DMS53 (cell line): ENCODE measurements at places on chromosomes 4 and X.
A peak's percentile ranks its signal among the peaks of the same experiment; 100 is the strongest.

DNA sequence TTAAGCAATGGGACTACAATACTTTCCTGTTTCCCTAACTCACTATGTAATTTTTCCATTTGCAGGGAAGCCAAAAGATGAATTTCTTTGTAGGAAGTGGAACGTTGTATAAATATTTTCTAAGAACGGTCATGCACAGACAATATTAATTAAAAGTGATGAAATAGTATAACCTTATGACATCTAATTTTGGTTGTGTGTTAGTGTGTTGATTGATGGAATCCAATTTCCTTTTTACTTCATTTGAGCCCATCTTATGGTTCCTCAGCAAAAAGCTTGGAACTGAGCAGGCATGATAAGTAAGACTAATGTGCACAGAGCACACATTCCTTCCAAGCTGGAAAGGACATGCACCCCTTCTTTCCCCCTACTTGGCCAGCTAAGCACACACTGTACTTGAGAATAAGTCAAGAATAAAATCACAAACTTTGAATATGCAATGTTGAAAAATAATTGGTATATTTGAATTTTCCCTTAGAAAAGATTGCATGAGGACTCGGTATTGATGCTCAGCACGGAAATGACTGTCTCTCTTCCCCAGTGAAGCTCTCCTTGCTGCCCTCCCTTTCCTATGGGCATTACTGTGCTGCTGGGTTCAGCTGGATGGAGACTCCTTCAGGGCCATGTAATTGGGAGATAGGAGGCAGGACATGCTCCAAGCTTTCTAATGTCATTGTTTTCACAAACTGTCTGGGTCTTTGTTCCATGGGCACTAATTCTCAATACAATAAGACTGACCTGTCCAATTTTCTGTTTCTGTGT is 19.2 kb upstream of the PDLIM3 start:
- no peak for DNase-seq

GRCh38 chr4:108838451-108838850 is 75.6 kb upstream of the ETNPPL start:
- DNase-seq: no peak

DNA sequence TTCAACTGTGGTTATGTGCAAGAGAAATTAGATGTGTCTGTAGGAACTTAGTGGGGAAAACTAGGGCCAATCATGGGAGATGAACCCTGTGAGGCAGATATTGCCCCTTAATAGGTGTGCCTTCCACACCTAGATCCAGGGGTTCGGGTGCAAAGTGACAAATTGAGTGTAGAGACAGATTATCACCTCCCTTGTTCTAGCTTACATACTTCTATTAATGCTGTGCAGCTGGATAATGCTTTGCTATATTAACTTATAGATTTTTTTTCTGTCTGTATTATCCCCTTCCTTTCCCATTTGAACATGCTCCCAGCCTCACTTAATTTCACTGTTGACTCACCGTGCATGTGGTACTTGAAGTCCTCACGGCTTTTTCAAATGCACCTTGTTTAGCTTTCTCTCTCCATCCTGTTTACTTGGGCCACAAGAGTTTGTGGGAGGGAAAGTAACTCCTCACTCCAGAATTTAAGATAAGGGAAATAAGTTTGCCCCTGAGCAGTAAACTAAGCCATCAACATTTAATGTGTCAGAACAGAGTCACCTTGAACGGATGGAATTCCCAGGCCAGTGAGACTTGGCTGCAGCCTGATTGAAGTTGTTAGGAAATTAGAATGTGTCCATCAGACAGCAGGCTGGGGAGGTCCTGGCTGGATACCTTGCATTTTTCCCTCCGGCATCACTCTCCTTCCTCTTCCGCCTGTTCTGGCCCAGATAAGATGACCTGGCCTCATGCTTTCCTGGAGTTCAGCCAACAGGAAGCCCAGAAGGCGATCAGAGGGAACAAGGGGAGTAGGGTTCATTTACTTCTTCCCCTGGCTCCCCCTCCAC is 478.4 kb downstream of the BCOR start:
- DNase-seq: peak; percentile 66

GRCh38 chr4:149749784-149750183 is 65.9 kb downstream of the IQCM start:
- DNase-seq: no peak

- no peak for DNase-seq
Observed at GRCh38 chrX:1452516-1453394, at the start of gene ASMTL. ASMTL (minus strand) TSS chrX:1452909; CDS start chrX:1452840, 69 bp downstream.

DNA sequence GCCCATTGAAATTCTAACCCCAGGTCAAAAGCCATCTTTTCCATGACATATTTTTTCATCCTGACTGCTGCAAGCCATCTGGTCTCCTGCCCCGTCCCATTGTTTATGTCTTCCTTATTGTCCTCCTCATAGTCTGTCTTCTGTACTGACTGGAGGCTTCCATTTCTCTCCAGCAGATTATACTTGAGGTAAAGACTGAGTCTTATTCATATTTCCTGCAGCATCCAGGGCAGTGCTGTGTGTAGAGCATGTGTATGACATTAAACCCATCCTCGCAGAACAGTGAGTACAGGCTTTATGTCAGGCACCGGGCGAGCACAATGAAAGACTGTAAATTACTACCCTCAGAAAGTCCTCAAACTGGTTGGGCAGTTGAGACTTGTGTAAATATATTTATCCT is 275.1 kb downstream of the C4orf33 start:
- DNase-seq: no peak

DNA sequence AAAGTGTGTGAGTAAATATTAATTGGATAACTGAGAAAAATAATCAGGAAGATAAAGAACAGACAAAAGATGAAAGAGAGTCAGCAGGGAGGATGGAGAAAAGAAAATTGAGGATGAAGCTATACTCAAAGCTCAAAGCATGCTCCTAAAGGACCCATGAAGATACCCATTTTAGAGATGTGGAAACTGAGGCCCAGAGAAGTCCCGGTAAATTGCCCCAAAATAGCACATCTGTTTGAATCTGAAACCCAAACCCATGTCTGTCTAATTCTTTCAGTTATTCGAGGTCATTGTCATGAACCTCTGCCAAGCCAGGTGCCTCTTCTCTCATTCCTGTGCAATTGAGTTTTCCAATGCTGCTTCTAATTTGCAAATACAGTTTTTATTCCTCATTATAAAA is 29.6 kb upstream of the MSX1 start:
- no peak for DNase-seq

GRCh38 chr4:68466751-68467150 is 19.5 kb downstream of the TMPRSS11E start:
- DNase-seq: no peak

GRCh38 chr4:8173492-8174242 is 15.1 kb upstream of the ABLIM2 start:
- DNase-seq: no peak

DNA sequence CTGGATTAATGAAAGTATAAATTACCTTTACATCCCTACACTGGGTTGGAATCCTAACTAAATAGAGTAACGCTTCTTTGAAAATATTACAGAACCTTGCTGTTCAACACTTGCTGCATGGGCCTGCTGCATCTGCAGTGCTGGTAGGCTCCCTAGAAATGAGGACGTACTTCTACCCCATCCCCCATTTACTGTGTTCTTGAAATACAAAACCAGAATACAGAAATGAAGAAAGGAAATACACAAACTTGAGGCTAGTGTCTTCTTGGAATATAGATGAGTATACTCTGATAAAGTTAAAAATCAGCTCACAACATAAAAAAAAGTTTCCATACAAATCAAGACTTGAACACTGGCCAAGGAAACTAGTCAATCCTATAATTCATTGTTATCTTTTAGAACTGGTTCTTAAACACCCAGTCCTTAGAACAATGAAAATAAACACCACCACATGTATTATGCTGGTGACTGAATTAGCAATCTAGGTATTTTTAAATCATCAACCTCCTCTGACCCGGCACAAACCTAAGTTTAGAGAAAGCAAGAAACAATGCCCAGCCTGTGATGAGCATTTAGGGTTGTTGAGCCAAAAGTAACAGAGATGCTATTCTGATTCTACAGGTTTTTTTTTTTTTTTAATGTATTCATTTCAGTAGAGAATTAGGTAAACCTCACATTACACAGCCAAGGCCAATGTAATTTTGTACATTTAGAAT is 49.7 kb downstream of the ATP8A1 start:
- DNase-seq: no peak

DNA sequence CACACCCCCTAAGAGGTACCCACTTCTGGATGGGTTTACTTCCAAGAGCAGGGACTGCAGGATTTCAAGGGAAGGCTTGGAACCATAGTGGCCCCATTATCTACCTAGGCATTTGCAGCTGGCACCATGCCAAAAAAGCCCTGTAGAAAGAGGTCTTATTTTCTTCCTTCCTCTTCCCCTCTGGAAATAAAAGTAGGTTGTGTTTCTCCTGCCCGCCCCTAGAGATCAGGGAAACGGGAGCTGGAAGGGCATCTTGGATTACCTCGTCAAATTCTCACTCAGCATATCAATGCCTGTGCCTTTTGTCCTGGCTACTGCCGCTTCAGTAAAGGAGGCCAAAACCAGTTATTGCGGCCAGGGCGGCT is 1.6 kb downstream of the SCD5 start:
- peak; percentile 47 for DNase-seq

DNA sequence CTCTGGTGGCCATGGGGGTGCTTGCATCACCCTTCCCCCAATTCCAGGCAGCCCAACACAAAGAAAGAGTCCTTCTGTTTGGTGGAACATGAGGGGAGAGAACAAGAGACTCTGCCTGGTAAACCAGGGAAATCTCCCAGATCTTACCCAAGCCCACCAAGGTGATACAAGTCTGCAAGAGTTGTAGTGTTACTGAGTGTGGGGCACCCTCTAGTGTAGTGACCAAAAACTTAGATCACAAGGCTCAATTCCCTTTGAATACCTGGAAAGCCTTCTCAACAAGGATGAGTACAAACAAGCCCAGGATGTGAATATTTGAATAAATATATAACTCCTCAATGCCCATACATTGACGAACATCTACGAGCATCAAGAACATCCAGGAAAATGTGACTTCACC is 64.7 kb downstream of the IL13RA2 start:
- no peak for DNase-seq

DNA sequence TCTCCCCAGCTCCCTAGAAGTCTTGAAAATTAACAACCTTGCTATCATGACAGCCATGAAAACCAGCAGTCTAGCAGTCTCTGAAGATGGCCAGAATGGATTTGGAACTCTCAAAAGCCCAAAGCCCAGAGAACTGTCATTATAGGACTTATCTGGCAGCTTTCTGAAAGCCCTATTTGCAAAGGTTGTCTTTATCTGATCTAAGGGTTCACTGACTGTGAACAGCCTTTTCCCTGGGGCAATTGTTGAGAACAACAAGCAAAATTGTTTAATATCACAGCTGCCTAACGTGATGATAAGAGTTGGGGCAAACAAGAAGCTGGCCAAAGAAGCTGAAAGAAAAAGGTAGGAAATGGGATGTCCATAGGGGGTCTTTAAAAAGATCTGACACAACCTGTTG is 20.9 kb upstream of the KLHL8 start:
- no peak for DNase-seq

DNA sequence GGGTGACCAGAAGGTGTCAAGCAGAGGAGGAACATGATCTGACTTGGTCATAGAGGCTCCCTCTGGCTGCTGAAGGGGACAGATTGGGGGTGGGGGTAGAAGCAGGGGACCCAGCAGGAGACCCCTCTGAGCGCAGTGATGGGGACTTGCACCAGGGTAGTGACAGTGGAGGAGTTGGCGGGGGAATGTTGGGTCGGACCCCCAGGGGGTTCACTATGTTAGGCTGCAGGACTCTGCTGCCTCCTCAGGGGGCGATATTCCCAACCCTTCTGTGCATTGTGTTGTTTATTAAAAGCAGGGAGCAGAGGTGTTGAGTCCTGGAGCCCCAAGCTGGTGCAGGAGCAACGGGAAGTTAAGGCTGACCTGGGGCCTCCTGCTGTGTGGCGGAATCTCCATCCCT is 8.8 kb downstream of the WDR13 start:
- no peak for DNase-seq

- DNase-seq: no peak
Observed at GRCh38 chrX:136738049-136738729, 42.5 kb downstream of the ARHGEF6 start.

DNA sequence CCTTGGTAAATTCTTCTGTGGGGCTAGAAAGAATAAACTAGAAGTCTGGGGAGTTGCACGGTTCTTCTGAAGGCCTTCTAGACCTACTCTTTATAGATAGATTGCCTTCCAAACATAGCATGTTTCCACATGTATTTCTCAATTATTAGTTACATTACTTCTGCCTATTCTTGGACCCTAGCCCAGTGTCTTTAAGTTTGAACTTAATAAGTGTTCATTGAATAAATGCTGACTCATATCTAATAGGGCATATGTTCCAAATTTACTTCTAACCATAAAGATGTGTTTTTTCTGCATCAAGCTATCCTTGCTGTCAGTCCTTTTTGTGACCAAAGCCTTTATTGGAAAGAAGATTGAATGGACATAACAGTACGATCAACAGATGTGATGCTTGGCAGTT is 503.6 kb upstream of the ZFP42 start:
- no peak for DNase-seq

- peak; percentile 18 for DNase-seq
Observed at GRCh38 chr4:40998675-40999358, 215.5 kb downstream of the APBB2 start.

DNA sequence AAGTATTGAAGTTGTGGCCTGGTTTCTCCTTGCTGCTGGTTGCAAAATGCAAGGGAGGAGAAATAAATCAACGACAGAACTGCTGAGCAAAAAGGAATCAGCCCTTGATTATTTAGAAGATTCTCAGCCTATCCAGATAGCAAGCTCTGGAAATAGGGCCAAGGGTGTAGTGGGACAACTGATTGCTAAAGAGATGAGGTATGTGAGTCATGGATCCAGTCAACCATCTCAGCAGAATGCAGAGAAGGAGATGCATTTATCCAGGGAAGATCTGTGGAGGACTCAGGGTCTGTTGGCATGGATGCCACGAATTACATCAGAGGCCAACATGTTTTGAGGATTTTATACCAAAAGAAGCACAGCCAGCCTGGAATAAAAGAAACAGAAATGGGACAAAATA is 36.7 kb downstream of the FOXR2 start:
- no peak for DNase-seq

GRCh38 chr4:170990989-170991589 is 822.1 kb upstream of the GALNTL6 start:
- DNase-seq: peak; percentile 73

DNA sequence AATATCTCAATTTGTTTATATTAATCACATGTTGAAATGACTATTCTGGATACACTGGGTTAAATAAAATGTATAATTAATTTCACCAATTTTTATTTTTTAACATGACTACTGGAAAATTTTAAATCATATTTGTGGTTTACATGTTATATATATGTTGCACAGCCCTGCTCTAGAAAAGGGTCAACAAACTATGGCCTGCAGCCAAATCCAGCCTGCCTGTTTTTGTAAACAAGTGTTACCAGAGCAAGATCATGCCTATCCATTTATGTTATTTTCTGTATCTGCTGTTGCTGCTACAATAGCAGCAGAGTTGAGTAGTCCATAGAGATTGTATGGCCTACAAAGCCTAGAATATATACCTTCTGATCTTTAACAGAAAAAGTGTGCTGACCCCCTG is 1.2 kb downstream of the TCEANC start:
- DNase-seq: no peak

DNA sequence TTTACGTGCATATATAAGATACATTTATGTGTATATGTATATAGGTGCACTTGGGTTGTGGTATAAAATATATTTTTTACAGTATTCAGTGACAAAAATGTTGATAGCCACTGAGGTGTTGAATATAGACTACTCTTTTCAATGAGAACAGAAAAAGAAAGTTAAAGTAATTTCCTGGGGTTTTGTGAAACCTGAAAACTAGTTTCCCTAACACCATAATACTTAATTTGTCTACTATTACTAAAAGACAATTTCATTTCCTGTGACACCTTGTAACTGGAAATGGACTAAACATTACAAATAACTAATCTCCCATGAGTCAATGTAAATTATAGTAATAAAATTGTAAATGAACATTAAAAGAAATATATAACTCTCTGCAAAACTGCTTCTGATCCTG is 32.0 kb upstream of the MAP9 start:
- DNase-seq: no peak
